HEK293T (cell line): ENCODE measurements at places on chromosomes 2 and 18.

DNA sequence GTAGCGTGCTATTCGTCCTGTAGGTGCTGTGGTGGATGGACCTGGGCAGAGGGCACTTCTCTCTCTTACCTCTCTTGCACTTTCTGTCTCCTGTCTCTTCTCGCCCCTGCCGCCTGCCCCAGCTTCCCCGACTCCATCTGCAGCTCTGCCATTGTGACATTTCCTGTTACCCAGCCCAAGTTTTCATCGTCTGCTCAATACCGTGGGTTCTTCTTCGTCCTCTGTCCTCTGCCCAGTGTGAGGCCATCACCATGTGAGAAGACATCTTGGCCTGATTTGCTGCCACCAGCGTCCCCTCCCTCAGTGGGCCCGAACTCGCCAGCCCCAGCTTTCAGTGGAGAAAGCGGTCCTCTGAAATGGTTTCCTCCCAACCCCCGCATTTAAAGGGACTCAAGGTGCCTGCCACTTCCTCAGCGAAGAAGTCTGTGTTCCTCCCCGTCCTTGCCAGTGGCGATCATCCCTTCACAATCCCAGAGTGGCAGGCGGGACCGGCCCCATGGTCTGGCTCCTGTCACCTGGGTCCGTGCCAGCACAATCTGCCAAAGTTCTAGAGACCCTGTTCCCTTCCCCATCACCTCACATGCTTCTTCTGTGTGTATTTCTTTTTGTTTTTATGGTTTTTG lies 18.0 kb downstream of the TGOLN2 start:
- no peak for DNase-seq

DNA sequence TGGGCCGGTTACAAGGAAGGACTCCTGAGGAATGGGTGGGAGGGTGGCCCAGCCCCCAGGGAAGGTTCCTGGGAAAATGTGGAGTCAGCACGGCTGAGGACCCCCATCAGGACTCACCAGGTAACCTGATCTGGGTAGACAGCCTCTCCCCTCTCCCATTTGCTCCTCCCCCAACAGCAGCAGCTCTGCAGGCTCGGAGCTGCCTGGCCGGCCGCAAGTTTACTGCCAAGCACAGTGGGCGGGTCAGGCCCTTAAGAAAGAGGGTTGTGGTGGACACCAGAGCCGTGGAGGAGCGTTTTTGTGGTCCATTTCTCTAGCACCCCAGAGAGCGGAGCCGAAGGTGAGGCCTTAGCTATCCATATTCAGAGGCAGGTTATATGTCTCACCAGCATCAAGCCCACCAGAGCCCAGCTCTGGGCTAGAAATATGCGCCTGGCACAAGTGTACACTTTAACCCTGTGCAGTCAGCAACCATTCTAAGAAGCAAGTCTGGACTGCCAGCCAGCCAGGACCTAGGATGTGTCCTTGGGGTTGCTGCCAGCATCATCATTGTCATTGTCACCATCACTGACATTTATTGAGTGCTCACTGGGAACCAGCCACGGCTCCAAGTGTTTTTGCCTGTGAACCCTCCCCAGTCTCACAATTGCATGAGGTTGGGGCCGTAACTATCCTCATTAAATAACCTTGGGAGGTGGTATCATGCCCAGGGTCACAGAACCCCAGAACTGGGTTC lies 190.1 kb downstream of the KLHL29 start:
- peak; percentile 28 for DNase-seq

DNA sequence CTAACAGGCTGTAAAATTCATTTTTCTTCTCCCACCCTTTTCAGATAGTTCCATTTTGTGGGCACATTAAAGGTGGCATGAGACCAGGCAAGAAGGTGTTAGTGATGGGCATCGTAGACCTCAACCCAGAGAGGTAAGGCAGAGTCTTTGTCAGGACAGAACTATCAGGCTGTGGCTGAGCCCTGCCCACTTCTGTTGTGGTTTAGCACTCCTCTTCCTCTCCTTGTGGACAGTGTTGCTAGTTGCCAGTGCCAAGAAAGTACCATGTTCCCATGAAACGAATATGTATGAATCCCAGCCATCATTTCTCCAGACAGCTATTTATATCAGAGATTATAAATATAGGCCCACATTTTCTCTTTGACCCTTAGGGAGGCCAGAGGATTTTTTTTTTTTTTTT lies 1.6 kb downstream of the LGALSL start:
- peak; percentile 25 for DNase-seq

- DNase-seq = no peak
Observed at GRCh38 chr2:157903151-157903550, 27.0 kb upstream of the ACVR1 start.

DNA sequence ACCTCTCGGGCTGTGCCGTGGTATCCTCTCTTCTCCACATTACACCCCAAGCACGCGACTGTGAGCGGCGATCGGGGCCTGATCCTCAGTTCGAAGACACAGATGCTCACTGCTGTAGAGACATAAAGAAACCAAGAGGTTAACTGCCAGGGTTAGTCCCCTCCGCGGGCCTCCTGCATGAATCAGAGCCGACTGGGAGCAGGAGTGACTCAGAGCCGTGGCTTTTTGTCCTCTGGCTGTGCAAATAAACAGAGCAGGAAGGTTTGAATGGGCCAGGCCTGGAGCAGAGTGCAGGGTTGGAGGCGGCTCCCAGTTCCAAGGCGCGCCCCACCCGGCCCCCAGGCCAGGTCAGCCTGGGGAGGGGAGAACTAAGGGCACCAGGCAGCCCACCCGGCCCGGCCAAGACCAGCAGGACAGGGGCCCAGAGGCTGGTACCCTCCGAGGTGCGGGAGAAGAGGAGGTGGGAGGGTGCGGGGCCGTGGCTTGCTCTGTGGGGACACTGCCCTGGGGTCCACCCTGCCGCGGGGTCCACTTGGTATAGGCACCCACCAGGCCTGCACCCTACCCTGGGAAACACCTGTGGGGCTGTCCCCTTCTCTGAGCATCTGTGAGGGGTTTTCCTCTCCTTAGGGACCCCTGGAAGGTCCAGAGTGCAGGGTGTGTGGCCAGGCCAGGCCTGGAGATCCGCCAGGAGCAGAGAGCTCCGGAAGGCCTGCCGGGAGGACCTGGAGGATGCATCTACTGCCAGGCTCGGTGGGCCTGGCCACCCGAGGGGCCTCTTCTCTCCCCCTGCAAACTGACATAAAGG lies 16.5 kb downstream of the TWIST2 start:
- DNase-seq = peak; percentile 63

DNA sequence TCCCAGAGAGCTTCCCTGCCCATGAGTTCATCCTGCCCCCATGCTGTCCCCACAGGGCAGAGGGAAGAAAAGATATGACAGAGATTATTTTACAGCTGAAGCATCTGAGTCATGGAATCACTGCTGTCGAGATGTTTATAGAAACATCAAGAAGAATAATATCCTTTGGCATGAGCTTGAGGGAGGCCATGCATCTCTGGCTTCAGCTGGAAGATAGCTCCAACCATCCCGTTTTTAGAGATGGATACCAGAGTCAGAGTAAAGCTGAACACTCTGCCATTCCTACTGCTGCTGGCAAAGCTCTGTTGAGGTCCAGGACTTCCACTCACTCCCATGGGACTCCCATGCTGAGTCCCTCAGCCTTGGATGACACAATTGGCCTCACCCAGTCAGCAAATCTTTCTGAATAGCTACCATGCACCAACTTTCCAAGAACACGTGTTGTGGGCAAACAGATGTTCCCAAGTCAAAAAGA lies 167.8 kb downstream of the TTC32 start:
- no peak for DNase-seq

DNA sequence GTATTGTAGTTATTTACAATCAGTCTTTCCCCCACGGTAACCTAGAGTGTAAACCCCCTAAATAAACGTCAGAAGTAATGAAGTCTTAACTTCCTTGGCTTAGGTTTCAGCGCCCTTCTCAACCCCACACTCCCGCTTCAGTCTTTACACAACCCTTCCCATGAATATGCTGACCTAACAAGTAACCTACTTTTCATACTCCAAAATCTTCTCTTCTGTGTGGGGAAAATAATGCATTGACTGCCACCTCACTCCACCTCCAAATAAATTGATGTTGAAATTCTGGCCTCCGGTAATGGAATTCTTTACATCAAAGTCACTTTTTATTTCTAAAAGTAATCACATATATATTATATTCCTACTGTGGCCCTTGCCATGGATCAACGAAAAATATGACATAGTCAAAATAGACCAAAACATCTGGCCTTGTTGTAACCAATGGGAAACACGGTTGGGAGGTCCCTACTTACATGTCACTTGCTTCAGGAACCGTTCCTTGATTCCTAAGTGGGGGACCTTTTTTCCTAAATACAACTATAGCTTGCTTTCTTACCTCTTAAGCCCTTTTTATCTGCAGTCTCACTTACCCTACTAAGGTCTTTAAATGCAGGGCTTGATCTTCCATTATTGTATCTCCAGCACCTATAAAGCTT lies 961 bp downstream of the GEN1 start:
- no peak for DNase-seq

DNA sequence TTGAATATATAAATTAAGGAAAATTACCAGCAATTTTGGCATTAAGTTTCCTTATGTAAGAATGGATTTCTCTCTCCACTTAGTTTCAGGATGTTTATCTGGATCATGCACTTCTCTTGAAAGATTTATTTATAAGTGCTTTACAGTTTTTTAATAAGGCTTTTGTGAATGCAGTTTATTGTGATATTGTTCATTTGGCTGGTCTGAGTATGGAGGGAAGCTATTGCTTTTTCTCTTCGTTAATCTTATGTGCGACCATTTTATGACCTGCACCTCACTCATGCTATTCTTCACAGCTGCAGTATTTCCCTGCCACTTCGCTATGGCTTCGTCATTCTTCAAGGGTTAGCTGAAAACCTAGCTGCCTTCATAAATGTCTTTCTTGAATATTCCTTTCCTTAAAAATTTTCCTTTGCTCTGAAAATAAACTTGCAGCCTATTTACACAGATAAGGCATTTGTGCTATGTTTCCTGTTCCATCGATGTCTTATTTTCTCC lies 233.4 kb downstream of the SOCS6 start:
- DNase-seq = no peak

DNA sequence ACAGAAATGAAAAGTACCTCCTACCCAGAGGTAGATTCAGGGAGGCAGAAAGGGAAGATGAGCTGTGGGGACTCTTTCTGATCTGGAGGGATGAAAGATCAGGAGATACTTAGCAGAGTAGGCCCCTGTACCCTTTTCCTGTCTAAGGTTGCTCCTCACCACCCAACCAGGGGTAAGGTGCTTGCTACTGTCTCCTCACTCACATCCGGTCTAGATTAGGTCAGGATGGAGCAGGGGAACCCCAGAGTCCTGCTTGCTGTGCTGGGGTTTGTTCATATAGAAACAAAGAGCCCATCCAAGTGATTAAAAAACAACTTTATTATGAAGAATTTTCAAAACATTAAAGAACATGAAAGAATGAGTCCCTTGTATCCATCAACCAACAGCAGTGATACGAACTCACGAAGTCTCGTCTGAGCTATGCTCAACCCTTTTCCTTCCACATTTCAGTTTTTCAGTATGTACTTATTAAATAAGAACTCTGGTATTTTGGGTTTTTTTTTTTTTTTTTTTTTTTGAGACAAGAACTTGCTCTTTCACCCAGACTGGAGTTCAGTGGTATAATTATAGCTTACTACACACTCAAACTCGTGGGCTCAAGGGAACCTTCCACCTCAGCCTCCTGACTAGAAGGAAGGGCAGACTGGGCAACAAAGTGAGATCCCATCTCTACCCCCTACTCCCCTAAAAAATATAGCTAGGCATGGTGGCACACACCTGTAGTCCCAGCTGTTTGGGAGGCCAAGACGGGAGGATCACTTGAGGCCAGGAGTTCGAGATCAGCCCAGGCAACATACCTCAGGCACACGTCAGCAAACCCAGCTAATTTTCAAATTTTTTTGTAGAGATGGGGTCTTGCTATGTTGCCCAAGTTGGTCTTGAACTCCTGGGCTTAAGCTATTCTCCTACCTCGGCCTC lies 28.5 kb upstream of the MCFD2 start:
- no peak for DNase-seq

GRCh38 chr2:197145471-197146056 lies 165.0 kb downstream of the ANKRD44 start:
- no peak for DNase-seq

GRCh38 chr2:187453078-187453641 lies 5.1 kb upstream of the CALCRL start:
- peak; percentile 10 for DNase-seq

GRCh38 chr2:123840574-123840973 lies 184.5 kb upstream of the CNTNAP5 start:
- no peak for DNase-seq

DNA sequence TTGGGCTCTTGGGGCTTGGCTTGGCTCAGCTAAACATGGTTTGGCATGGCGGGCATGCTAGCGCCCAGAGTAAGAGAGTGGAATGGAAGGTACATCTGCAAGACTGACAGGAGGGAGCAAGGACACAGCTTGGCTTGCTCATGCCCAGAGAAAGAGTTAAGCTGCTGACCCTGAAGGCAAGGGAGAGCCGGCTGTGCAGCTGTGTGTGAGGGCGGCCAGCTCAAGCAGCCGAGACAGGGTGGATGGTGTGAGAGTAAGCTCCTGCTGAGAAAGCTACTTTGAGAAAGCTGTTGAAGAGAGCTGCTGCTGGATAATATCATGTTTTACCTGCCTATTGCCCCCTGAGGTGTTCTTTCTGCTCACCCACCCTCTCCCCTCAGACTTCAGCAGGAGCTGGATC lies 135.6 kb downstream of the CCBE1 start:
- DNase-seq = no peak

DNA sequence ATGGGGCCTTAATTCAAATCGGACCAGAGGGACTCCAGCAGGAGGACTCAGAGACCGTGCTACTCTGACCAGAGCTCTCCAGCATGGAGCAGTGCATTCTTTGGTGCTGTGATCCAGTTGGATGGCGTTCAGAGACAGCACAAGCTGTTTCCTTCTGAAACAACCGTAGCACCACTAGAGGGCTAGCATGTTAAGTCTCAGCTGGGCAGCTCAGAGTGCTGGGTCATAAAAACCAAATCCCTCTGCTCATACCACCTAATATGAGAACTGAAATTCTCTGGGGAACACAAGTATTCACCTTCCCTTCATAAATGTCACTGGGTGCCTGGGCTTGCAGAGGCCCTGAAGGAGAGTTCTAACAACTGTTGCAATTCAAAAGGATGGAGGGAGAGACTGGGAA lies 97.7 kb upstream of the TFCP2L1 start:
- DNase-seq = peak; percentile 17

DNA sequence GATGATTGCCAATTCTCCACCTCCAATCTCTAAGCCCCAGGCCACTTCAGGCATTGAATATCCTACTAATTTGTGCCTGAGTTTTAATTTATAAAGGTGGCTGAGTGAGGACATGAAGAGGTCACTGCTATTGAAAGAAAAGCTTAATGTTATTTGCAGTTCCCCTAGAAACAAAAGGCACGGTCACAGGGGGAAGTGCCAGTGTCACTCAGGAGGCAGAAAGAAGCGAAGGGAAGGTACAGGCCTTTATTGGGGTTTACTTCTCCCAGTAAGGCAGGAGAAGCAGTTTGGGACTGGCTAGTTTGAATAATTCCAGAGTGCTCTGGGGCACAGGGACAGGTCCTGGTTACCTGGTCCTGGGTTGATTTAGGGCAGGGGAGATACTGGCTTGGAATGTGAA lies 1.7 kb upstream of the ABHD1 start:
- DNase-seq = no peak

DNA sequence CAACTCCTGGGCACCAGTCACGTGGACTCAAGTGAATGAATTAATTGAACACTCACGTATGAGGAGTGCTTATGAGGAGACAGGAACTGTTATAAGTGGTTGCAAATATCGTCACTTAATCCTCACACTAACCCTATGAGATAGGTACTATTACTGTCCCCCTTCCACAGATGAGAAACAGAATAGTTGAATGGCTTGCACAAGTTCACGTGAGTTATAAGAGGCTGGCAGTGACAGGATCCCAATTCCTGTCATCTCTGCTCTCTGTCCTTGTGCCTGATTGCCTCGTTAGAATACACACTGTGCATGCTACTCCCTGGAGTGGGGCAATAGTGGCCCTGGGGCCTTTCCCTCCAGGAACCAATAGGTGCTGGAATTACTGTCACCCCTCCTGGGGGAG lies 253.5 kb downstream of the DYSF start:
- DNase-seq = no peak
